Hepatocyte (in vitro differentiated cells): ENCODE measurements at places on chromosomes 2 and 18. TPM values are rescaled to one million over a fixed set of nuclear protein-coding genes. Genes with fewer than 3 reads are reported as not detected.

DNA sequence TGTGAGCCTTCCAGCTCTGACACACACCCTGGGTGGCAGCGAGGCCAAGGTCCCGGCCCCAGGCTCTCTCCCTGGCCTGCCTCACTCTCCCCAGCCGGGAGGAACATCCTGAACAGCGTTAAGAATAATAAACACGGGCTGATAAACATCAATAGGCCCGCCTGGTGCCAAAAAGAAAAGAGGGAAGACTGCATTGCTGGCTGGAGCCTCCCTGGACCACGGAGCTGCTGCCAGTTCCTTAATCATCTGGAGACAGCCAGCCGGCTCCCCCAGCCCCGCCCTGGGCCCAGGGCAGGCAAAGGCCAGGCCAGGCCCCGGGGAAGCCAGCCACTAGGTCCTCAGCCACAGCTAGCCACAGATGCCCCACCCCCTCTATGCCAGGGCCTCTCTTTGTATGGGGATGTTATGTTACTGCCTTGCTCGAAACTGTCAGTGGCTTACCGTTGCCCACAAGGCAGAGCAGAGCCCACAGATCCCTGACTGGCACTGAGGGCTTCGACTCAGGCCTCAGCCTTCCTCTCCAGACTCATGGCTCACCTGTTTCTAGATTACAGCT, 293.7 kb downstream of the DYSF start:
- DNase-seq: no peak

GRCh38 chr2:224146356-224147160, 107.5 kb upstream of the SERPINE2 start:
- DNase-seq: peak; percentile 58

DNA sequence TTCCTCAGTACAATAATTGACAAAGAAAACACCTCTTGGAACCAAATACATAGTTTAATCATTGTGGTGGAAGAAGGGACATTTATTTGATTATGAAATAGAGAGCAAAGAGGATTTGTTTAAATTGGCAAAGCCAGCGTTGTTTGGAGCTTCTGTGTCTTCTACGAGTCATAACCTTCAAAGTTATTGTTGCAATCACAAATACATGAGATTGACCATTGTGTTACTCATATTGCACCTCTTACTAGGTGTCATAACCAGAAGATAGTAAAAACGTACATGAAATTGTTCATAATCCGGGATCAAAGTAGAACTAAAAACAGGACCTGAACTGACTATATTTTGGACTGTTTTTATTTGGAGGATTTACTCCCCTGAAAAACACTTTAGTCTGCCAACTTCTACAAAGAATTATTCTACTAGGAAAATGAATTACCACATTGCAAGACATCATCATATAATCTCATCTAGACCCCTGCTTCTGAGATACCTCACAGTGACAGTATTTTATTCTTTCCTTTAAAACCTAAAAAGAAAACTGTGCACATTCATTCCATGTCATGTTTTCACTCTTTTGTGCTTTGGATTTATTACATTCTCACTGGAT, 151.7 kb upstream of the KLF7 start:
- DNase-seq: no peak

GRCh38 chr2:102418421-102418961, 4.5 kb upstream of the IL18RAP start:
- DNase-seq: no peak

The AGXT gene
- polyA plus RNA-seq: 157 and 169 TPM in 2 replicates
